ENCODE measurements at places on chromosomes 1 and 21.

GRCh38 chr1:33392639-33393038 lies 38.3 kb downstream of the PHC2 start:
- DNase-seq: no peak

DNA sequence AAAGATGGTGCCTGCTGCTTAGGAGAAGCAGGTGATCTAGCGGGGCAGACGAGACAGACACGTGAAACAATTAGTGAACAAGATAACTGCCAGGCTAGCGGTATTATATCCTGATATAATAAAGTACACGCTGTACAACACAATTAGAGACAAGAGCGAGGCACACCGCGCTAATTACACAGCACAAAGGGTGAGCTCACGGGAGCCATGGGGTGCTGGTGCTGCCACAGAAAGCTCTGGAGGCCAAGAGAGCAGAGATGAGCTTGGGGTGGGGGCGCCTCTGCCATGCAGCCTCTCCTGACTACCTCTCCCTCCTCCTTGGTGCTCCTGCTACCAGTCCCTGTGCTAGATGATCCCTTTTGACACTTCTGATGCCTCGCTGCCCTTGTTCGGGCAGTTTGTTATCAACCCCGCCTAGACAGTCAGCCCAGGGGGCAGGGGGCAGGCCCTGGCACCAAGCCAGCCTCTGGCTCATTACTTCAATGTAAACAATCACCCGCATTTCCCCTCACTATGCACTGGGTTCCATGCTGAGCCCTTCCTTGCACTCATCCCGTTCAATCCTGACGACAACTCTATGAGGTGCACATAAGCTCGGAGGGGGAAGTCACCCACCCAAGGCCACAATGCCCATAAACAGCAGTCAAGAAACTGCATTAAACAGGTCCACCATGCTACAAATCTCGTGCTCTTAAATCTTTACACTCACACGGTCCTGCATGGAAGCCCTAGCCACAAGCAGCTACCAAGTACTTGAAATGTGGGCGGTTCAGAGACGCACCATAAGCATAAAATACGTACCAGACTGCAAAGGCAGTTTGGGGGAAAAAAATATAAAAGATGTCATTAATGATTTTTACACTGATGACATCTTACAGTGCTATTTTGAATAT lies 103.0 kb downstream of the SSBP3 start:
- DNase-seq: no peak

DNA sequence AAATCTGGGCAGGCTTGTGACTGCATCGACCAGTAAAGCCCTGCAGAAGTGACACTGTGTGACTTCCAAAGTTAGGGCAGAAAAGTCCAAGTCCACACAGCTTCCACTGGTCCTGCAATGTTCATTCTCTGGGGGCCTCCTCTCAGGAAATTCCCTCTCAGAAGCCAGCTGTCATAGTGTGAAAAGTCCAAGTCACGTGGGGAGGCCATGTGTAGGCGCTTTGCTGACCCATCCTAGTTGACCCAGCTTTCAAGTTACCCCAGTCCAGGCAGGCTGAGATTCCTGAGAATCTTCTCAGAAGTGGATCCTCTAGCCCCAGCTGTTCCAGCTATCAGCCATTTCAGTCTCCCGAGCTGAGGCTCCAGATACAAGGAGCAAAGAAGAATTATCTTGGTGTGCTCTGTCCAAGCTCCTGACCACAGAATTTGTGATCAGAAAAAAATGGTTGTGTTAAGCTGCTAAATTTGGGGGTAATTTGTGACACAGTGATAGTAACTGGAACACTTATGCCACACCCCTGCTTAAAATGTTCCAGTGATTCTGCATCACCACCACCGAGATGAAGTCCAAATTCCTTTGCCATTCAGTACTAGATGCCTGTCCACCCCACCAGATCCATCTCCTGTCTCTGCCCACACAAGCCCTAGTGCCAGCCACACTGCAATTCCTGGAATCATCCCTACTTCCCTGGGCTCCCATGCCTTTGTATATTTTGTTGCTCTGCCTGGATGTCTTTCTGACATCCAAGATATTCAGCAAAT lies 2.5 kb upstream of the STUM start:
- no peak for DNase-seq

GRCh38 chr1:165234149-165234548 lies 122.4 kb downstream of the LMX1A start:
- no peak for DNase-seq

DNA sequence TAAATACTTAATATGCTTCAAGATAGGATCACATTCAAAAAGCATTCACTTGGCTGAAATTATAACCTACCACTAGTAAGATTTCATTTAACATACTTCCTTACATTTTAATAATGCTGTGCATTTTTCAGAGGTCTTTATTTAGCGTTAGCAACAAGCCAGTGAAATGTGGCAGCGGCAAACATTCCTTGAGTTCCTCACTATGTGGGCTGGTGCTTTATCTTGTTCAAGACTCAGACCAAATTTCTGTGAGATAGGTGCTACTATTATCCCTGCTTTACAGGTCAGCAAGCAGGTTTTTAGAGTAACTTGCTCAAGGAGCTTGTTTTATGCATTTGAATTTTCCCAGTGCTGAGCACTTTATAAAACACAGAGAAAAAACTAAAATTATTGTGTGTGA lies 132.7 kb downstream of the PLPPR4 start:
- DNase-seq: no peak

GRCh38 chr1:205496661-205497060 lies 7.8 kb upstream of the CDK18 start:
- no peak for DNase-seq

DNA sequence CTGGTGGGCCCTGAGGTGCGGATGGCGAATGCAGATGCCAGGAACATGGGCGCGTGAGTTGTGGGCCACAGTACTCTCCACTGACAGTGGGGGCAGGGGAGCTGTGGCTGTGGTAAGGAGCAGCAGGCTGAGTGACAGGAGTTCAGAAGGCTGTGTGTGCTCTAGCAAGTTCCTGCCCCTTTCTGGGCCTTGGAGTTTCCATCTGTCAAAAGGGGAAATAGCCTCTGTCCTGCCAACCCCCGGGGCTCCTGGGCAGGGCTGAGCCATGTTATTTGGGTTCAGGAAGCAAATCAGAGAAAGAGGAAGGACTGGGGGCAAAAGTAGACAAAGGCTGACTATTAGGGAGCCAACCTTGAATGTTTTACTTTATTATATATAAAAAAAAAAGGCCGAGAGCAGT lies 19.5 kb upstream of the MFN2 start:
- DNase-seq: no peak

DNA sequence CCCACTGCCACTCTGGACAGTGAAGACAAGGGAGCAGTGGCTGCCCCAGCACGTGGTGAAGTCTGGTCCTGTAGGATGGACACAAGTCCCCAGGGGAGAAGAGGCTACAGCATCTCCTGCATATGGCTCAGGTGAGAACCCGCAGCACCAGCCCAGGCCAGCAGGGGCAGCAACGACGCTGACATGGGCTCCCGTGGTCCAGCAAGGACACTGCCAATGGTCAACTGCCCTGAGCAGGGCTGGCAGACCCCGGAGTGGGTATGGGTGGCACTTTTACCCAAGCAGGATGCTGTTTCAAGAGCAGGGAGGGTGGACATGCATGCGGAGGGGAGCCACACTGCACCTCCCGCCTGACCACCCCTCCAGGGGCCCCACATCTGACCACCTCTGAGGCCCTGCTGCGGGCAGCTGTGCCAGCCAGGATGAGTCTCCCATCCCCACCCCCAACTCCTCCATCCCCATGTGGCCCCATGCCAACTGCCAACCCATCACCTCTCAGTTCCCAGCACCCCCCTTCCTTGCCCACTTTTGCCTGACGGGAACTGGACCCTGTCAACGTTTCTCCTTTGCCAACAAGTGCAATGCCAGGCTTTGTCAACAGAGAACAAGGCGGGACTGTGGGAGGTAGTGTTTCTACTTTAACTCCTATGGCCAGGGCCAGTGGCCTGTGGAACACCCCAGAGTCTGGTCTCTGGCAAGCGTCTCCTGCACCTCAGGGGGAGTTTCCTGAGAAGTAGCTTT lies 8.6 kb downstream of the MORN1 start:
- DNase-seq: peak; percentile 45

GRCh38 chr1:51840182-51840581 lies 38.3 kb downstream of the NRDC start:
- DNase-seq: no peak

GRCh38 chr1:10347109-10347508 lies 51.8 kb upstream of the PGD start:
- no peak for DNase-seq

- DNase-seq: no peak
These were observed at the start of gene ZNF436 for GRCh38 chr1:23369335-23370013. Gene ZNF436, minus strand, starts transcription at chr1:23369836. Its CDS starts 1,831 bp downstream, at chr1:23368005.

GRCh38 chr1:204451352-204452124 lies 39.9 kb upstream of the PPP1R15B start:
- no peak for DNase-seq

DNA sequence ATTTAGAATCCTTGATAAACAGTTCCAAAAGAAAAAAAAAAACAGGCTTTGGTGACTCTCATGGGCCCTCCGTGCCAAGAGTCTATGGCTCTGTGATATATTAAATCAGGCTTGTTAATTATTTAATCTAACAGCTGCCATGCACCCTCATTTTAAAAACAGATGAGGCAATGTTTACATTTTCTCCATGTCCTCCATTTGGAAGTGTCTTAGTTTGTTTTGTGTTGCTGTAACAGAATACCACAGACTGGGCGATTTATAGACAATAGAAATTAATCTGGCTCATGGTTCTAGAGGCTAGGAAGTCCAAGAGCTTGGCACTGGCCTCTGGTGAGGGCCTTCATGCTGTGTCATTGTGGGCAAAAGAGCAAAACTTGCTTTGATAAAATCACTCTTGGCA lies 58.0 kb downstream of the B3GALT5 start:
- no peak for DNase-seq

- no peak for DNase-seq
These were observed 1.5 kb upstream of the CCDC27 start for GRCh38 chr1:3750741-3751140.

- no peak for DNase-seq
These were observed 10.2 kb downstream of the JAK1 start for GRCh38 chr1:64956010-64956640.

DNA sequence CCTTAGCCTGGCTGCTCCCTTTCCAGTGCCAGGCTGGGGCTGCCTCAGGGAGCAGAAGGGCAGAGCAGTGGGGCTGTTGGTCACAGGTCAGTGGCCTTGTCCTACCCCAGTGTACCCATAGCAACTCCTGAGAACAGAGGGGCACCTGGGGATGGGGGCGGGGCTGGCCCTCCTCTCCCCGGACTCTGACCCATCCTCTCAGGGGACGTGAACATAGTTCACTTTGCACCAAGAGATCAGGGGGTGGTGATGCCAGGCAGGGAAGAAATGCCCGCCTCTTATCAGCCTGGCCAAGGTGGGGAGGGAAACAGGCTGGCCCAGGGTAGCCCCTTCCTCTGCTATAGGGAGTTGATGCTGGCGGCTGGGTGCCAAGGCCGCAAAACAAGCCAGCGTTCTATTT lies 4.9 kb downstream of the ETNK2 start:
- DNase-seq: no peak

GRCh38 chr1:166840309-166841274 lies 1.3 kb downstream of the POGK start:
- DNase-seq: no peak

GRCh38 chr1:185398022-185398421 lies 81.0 kb upstream of the IVNS1ABP start:
- no peak for DNase-seq

GRCh38 chr1:28835237-28835650 lies 23.3 kb downstream of the OPRD1 start:
- no peak for DNase-seq

- no peak for DNase-seq
These were observed 1.4 kb downstream of the MAB21L3 start for GRCh38 chr1:116112388-116113140.

DNA sequence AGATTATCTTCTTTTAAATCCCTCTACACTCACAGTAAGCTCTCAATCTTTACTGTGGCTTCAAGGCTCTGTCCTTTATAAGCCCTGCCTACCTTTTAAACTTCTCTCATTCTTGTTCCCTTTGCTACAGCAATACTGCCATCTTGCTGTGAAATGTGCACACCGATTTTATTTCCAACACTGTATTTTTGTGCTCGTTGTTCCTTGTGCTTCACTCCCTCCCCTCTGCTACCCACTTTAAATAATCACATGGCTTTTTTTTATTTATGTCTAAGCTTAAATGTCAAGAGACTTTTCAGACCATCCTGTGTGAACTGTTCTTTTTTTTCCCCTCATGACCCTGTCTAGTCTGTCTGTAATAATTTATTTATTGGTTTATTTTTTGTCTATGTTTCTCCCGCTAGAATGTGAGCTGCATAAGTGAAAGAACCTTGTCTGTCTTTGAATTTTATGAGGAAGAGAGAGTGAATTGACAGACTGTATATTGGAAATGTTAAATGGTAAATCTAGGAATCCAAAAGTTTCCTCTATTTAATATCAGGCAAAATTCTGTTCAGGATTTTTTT lies 45.7 kb downstream of the ABCD3 start:
- no peak for DNase-seq

DNA sequence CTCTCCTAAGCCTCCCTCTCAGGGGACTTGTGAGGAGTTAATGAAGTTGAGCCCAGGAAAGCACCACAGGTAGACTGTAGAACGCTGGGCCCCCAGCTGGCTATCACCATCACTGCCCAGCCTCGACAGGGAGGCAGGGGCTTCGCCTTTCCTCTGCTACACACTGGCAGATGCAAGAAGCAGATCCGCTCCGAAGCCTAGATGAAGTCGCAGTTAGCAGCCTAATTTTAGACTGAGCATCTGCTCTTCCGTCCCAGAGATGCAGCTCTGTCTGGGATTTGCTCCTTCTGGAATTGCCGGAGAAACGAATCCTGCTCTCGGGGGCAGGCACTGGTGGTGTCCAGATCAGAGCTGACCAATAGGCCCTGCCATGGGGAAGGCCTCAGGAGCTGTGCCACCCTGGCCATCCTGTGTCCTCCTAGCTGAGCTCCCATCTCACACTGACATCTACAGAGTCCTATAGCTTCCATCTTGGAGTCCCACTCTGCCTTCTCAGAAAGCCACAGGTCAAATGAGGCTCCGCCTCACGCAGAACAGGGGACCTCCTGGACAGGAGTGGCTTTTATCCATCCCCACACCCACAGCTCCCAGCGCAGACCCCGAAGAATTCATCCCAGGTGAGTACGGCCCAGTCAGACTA lies 186.8 kb upstream of the EDN2 start:
- DNase-seq: no peak

GRCh38 chr21:44051462-44051941 lies 39.4 kb downstream of the TRAPPC10 start:
- DNase-seq: no peak

DNA sequence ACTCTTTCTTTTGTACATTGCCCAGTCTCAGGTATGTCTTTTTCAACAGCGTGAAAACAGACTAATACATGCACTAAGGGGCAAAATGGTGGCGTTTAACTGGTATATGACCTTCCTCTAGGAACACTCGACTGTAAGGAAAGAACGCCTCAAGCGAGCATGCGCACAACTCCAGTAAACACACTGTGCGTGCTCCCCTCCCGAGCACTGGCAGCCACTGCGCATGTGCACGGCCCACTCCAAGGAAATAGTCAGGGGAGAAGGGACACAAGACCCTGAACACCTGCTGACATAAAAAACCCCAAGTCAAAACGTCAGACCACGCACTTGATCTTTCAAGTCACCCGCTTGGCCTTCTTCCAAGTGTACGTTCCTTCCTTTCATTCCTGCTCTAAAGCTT lies 173.5 kb downstream of the NPHP4 start:
- no peak for DNase-seq
